Fibroblast of skin of left quadriceps (primary cell): ENCODE measurements at places on chromosomes 1 and 21.

DNA sequence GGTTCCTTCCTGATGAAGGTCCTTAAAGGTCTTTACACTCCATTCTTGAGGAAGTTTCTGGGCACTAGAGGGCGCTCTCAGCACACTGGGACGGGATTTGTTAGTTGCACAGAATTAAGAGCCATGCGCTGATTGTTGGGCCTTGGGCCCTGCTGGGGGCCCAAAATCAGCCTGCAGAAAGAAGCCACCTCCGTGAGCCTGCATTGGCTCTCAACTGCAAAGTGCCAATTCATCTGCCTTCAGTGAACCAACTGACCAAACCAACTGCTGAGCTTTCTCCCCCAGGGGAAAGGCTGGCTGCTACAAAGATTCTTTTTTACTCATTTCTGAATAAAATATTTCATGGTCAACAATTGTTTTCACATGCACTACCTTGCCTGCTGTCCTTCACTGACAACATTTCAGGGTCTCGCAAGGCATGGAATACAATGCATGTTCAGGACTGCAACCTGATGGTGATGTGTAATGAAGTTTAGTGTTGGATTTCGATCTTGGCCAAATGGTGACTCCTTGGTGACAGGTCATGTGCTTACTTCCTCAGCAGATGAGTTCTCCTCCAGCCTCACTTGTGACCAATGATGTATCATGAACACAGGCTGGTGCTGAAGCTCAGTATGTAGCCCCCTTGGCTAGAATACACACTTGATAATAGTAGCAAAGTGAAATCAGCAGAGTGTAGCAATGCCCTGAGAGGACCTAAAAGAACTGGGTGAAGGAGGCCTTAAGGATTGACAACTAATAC, 45.7 kb upstream of the PRDX6 start:
- DNase-seq: peak; percentile 78

DNA sequence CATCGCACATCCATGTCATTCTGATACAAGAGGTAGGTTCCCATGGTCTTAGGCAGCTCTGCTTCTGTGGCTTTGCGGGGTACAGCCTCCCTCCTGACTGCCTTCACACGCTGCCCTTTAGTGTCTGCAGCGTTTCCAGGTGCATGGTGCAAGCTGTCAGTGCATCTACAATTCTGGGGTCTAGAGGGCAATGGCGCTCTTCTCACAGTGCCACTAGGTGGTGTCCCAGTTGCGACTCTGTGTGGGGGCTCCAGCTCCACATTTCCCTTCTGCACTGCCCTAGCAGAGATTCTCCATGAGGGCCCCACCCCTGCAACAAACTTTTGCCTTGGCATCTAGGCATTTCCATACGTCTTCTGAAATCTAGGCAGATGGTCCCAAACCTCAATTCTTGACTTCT, 138.2 kb upstream of the BRINP3 start:
- DNase-seq: no peak

DNA sequence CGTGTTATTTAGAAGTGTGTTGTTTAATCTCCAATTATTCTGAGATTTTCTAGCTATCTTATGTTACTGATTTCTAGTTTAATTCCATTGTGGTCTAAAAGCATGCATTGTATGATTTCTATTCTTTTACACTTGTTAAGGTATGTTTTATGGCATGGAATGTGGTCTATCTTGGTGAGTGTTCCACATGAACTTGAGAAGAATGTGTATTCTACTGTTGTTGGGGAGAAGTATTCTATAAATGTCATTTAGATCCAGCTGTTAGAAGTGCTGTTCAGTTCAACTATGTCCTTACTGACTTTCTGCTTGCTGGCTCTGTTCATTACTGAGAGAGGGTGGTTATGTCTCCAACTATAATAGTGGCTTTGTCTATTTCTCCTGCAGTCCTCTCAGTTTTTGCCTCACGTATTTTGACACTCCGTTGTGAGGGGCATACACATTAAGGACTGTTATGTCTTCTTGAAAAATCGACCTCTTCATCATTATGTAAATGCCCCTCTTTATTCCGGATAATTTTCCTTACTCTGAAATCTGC, 12.0 kb upstream of the PLA2G5 start:
- peak; percentile 17 for DNase-seq

- DNase-seq: no peak
Observed at GRCh38 chr1:54949053-54949452, 31.4 kb upstream of the TMEM61 start.

DNA sequence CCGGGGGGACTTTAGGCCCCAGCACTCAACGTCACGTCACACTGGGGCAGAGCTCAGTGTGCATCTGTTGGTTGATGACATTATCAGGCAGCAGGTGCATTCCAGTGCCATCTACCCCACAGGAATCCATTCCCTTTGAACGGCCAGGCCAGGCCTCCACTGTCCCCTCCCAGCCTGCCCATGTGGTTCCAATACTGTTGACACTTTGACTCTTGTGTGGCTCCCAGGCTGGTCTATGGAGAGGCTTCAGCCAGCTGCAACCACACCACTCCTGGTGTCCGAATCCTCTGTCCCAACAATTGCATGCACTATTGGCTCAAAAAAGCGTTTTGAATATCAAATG, 92.0 kb upstream of the SIM2 start:
- DNase-seq: no peak

DNA sequence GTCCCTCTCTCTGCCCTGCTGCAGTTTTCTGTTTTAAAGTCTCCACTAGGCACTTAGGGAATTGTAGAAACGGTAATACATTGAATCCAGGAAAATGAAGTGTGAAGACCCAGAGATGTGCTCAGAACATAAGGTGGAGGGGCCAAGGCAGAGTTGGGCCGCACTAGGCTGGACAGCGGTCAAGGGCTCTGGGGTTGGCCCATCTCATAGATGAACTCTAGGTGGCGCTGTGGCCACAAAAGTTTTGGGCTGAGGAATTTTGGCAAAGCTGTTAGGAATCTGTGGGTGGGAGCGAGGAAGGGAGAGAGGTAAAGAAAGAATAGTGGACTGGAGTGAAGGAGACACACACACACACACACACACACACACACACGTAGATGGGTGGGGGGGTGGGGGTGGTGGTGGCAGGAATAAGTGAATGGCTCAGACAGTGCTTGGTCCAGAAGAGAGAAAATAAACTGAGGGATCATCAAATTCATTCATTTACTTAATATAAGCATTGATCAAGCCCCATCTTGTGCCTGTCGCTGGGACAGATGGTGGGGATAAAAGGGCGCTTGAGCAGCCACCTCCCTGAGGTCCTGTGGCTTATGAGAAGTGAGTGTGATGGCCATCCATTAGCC, 258.5 kb downstream of the TRABD2B start:
- peak; percentile 20 for DNase-seq

DNA sequence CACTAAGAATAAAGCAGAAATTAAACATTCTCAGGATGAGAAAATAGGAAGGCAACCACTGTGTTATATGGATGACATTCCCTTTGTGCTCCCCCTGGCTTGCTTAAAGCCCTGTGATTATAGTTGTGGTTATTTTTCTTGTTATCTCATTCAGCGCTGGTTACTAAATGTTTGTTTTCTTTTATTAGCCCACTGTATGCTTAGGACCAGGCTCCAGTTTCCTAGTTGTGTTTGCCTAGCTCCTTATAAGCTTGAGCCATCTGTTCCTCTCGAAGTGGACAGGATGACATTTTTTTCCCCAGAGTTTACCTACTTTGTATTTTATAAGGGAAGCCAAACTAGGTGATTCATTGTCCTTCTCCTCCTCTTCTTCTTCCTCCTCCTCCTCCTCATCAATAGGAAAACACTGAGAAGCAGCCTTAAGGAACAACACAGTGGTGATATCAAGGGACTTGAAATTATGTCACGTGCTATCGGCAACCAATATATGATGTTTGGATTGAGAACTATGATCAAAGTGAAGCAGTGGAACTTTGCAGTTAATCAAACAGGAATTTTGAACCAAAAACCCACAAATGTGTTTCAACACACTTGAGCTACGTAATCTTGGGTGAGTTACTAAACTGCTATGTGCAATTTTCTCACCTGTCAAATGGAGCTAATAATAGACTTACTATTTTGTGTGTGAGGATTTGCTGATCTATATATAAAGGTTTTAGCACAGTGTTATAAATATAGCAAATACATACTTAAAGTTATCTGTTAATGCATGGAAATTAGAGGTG, 35.1 kb upstream of the RGS7 start:
- no peak for DNase-seq

GRCh38 chr1:162633081-162633762, 958 bp downstream of the DDR2 start:
- no peak for DNase-seq

GRCh38 chr1:166189126-166189525, 22.3 kb upstream of the FAM78B start:
- no peak for DNase-seq

DNA sequence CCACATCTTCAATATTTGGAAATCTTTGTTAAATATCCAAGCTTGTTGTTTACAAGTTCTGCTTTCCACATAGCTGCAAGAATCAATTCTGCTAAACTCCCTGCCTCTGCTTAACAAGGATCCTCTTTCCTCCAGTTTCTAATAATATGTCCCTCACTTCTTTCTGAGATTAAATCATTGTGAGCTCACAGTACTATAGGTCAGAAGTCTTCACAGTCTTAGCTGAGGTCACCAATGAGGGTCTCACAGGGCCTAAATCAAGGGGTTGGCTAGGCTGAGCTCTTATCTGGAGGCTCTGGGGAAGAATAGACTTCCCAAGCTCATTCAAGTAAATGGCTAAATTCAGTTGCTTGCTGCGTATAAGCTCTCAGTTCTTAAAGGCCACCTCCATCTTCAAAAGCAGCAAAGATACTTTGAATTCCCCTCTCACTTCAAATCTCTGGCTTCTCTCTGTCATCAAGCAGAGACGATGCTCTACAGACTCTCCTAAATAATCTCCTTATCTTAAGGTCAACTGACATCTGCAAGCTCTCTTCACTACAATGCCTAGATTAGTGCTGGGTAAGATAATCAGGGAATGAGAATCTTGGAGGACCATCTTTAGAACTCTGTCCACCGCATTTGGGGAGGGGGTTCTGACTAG, 175.3 kb downstream of the PLPPR4 start:
- DNase-seq: no peak

DNA sequence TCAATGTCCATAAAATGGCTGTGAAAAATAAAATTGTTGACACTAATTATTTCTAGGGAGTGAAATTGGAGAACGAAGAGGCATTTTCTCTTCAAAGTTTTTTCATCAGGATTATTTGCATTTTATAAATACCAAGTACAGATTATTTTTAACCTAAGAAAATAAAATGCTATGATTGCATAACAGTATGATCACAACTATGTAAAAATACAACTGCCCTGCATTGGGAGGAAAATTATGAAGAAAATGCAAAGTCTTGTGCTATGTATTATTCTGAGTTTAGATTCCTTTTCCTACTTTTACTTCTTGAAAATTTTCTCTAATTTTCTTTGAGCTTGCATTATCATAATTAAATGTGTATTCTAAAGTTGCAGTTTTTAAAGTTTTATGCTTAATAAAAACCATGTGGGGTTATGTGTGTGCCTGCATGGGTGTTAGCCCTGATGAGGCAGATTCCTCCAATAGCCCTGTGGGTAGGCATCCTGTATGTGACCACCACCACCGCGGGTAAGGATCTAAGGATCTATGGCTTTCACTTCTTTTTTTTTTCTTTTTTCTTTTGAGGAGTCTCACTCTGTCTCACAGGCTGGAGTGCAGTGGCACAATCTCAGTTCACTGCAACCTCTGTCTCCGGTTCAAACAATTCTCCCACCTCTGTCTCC, 24.7 kb downstream of the STX6 start:
- DNase-seq: no peak

GRCh38 chr1:109803901-109804331, 40.2 kb upstream of the EPS8L3 start:
- no peak for DNase-seq

GRCh38 chr1:228983231-228983660, 248.0 kb downstream of the RHOU start:
- DNase-seq: no peak

- peak; percentile 67 for DNase-seq
Observed at GRCh38 chr1:10528066-10529014, 53.6 kb downstream of the PEX14 start.

- no peak for DNase-seq
Observed at GRCh38 chr1:109259674-109260557, 10.6 kb downstream of the CELSR2 start.

DNA sequence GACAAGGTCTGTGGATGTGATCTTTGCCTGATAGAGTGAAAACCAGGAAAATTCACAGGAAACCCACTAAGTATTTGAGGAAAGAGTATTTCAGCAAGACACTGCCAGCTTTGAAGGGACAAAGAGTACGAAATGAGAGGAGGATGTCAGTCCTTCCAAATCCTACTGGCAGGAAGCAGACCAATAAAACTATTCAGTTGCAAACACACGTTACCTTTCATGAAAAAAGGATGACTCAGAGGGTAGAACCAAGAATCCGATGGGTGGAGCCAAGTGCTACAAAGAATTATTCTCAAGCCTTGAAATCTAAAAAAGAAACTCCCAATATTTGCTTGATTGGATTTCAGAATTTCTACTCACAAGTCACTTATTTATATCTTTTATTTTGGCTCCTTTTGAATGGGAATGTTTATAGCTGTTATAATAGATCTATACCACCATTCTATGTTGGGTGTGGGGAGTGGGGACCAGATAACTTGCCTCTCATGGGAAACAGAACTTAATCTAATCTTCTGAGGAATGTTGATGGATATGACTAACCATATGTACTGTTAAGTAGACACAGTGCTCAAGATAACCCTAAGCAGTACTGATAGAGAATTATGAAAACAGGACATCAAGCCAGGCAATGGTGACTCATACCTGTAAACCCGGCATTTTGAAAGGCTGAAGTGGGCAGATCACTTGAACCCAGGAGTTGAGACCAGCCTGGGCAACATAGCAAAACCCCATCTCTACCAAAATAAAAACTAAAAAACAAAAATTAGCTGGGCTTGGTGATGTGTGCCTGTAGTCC, 19.3 kb upstream of the HEATR1 start:
- no peak for DNase-seq

- no peak for DNase-seq
Observed at GRCh38 chr1:236067854-236068454, 3.1 kb upstream of the NID1 start.
